ENCODE measurements at places on chromosomes 11 and 22.

DNA sequence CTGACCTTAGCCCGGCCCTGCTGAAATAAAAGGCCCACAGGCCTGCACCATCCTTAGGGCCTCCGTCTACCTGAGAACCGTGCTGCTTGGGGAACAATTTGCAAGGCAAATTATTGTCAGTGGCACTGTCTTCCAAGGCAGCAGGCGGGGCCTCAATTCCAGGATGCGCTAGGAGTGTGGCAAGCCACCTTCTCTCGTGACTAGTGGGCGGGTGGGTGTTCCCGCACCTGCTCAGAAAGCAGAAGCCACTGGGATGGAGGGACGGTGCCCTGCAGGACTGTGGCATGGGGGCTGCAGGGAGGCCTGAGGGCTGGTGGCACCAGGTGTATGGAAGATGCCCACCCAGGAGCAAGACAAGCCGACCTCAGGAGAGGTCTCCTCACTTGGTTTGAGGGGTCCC, 58.8 kb upstream of the TTLL12 start:
- DNase-seq: no peak

- no peak for DNase-seq
These were observed 20.8 kb downstream of the ARVCF start for GRCh38 chr22:19995611-19996339.

DNA sequence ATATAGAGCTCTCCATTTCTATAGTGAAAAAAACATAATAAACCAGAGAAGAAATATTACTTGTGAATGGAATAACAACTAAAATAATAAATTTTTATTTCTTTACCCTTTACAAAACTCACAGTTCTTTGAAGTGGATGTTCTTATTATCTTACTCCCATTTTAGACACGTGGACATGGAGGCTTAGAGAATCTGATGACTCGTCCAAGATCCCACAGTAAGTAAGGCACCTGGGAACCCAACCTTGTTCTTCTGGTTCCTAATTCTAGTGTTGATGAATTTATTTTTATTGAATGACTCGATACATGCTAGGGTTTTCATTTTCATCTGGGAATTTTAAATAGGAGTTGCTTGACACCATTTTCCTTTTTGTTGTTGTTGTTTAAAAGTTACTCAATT, 1.8 kb downstream of the BPIFC start:
- no peak for DNase-seq

DNA sequence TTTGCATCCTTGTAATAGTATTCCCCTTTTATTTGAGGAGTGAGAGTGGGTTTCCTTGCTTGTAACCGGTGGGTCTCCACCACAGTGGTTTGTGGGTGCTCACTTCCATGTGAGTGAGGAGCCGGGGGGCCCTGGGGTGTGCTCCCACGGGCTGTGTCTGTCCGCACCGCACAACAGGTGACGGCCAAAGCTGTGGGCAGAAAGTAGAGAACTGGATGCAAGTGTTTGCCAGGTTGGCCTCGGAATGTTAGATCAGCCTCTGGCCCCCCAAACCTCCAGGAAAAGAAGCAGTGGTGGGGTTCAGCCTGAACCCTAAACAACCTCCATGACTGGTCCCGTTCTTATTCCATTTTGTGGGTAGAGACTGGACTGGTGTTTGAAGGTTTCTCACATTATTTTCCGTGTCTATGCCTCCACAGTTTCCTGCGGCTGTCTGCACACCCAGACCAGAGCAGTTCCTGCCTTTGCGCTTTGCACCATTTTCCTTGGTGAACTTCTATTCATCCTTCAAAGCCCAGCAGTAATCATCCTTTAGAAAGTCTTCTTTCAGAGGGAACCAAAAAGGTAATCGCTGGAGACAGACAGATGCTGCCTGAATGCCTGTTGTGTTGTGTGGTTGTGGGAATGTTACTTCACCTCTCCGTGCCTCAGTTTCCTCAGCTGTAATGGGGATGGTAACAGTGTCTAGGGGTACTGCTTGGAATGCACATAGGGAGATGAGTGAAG, 77.2 kb downstream of the MYEOV start:
- DNase-seq: no peak

DNA sequence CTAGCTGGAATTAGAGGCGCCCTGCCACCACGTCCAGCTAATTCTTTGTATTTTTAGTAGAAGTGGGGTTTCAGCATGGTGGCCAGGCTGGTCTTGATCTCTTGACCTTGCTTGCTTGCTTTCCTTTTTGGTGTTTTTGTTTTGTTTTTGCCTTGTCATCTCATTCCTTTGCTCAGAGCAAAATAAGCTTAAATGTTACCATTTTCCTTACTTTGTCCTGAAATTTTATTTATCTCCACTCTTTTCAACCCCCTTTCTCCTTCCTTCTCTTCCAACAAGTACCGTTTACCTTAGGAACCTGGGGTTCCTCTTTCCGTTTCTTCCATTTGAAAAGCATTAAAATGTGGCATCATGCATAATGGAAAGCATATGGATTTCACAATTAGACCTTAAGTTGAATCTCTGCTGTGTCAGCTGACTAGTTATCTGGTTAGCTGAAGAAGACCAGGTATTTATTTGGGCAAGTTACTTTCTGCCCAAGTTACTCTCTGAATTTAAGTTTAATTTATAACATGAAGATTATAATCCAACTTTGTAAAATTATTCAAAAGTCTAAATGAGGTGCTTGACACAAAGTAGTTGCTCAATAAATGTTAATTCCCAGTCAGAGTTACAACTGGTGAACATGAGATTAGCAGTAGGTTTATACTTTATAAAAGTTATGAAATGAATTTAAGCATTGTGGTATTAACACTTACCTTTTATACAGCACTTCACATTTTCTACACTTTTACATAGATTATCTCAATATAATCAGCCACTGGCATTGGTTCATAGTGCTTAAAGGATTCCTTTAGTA, 69.7 kb downstream of the PRMT3 start:
- no peak for DNase-seq
